GM04504 (cell line): ENCODE measurements at places on chromosomes 2 and 18.

DNA sequence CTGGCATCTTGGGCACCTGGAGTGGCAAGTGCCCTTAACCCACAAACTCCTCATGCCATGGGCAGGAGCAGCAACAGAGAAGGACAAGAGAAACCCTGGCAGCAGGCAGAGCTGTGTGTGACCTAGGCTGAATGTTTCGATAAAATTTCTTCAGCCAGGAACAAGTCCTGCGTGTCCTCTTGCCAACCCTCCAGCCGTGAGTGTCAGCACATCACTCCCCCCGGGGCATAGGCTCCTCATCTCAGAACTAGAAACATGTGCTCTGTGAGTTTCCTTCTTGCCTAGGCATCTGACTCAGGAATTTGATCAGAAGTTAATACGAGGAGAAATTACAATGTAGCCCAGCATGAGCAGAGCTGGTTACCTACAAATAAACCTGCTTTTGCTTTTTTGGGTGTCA is 2.2 kb downstream of the ABCG8 start:
- DNase-seq: no peak

DNA sequence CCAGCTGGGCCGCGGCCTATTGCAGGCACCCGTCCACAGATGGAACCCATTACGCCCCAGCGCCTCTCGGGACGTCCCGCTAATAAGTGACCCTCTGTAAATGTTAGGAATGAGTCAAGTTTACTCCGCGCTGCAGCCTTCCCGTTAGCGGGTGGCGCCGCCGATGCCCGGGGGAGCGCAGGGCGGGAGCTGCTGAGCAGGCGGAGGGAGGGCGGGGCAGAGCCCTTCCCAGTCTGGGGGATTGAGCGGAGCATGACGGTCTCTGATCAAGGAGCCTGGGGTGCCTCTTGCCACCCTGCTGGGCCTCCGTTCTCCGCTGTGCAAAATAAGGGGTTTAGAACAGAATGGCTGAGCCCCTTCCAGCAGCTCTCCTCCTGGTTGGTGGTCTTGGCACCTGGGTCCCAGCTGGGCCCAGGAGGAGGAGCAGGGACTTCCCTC is 10.5 kb downstream of the CROCC2 start:
- peak; percentile 80 for DNase-seq

DNA sequence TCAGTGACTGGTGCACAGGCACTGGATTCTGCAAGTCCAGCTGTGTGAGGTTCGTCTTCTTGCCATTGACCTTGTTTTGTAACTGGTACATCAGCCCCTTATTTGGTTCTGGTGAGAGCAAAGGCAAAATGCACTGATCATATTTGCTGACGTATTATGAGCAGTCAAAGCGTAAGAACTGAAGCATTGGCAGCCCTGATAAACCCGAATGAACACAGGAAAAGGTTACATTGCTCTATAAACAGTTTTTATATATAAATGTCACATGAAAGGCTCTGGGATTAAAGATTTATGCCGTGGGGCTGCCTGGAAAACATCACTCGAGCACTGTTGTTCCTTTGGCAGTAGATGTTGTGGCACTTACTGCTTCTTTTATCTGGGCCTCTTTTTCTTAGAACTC is 167.9 kb downstream of the IRS1 start:
- no peak for DNase-seq

DNA sequence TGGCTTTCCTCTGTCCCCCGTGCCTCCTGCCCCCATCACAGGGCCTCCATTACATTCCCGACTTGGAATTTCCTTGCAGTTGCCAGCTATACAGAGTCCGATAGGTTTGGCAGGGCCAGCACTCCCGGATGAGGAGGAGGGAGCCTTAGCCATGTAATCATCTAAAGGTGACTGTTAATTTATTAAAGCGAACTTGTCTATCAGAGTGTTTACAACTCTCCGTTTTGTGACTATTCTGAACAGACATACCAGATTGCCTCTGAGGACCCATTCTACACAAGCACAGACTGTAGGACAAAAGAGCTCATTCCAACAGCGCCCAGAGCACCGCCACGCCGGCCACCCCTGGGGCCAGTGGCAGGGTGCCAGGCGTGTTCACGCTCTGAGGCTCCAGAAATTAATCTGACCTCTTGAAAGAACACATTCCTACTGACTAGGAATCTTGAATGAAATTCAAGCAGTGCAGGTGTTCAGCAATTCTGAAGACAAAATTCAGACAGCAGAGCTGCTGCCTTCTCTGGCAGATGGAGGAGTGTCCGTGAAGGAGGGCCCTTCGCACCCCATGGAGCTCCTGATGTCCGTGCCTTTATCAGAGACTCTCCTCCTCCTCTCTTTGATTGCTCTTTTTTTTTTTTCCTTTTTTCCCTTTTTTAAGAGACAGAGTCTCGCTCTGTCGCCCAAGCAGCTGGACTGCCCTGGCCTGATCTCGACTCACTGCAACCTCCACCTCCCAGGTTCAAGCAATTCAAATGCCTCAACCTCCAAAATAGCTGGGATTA is 58.1 kb upstream of the RALBP1 start:
- DNase-seq: no peak

DNA sequence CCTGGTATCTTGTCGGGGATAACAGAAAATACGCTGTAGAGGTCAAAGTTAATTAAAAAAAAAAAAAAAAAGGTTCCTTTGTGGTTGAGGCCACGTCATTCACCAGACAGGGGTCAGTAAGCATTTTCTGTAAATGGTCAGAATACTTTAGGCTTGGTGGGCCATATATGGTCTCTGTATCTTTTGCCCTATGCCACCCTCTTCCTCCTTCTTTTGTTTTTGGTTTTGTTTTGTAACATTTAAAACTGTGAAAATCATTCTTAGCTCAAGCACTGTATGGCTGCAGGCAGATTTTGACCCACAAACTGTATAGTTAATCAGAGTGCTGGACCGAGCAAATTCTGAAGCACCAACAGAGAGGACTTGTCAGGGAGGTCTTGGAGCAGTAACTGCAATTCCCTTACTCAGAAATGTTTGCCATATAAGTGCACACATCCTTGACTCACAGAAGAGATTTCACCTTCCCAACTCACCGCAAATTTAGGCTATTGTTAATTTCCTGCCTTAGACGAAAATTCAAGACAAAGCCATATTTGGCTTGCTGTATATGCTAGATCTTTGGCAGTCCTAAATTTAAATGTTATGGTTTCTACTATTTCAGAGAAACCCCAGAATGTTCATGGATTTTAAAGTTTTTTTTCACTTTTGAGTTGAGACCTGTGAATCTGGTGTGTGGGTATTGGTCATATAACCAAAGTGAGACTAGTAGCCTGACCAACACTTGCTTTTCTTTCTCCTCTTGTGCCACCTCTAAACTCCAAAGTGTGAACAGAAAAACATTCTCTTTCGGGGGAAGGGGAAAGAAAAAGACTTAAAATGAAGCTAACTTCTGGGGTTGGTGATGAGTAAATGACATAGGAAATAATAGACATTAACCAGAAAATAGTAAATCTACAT is 65.4 kb downstream of the DOCK10 start:
- DNase-seq: no peak

GRCh38 chr2:140679752-140680151 is 1451.1 kb downstream of the LRP1B start:
- DNase-seq: no peak

- DNase-seq: peak; percentile 51
These were observed 33.7 kb upstream of the ZNF516 start for GRCh38 chr18:76528477-76529432.
